ENCODE measurements at places on chromosomes 6 and 20.

GRCh38 chr6:19865178-19865577 lies 28.0 kb downstream of the ID4 start:
- no peak for DNase-seq

- DNase-seq, result no peak
Observed at GRCh38 chr6:135329851-135330803, 149.0 kb downstream of the MYB start.

DNA sequence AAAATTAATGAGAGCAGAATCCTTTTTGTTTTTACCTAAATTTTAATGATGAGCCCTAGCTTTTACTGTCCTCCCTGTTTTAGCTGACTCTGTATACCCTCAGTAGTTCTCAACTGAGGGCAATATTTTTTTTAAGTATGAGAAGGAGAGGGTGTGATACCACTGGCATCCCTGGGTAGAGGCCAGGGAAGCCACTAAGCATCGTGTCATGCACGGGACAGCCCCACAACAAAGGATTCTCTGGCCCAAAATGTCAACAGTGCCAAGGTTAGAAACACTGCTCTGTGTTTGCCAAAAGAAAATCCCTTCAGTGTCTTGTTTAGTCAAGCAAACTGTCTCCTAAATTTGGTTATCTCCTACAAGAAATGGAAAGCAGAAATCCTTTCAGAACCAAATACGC lies 210.4 kb downstream of the KCNQ5 start:
- DNase-seq, result no peak

- no peak for DNase-seq
Observed at GRCh38 chr6:50185006-50185405, 135.3 kb upstream of the DEFB112 start.

- DNase-seq, result no peak
Observed at GRCh38 chr6:137550535-137550934, 56.3 kb upstream of the OLIG3 start.

DNA sequence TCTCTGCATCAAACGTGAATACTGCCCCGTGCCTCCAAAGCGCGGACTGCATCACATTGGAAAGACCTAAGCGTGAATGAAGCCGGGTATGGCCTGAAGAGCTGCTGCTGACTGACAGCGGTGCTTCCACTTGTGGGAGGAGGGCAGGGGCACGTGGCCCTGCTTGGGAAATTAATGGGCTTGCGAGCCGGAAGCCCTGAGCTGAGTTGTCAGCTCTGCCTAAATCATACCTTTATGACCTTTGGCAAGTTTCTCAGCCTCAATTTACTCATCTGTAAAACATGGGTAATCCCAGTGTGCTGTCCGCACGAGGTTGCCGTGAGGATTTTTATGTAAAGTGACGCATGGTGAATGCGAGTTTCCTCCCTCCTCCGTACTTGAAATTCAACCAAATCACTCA lies 67.0 kb upstream of the FOXQ1 start:
- no peak for DNase-seq

- DNase-seq, result peak; percentile 13
Observed at GRCh38 chr6:11931296-11932035, 80.6 kb upstream of the HIVEP1 start.

- no peak for DNase-seq
Observed at GRCh38 chr6:166595061-166595780, 8.7 kb upstream of the RAMACL start.

GRCh38 chr6:168363811-168364792 lies 44.5 kb upstream of the DACT2 start:
- no peak for DNase-seq

DNA sequence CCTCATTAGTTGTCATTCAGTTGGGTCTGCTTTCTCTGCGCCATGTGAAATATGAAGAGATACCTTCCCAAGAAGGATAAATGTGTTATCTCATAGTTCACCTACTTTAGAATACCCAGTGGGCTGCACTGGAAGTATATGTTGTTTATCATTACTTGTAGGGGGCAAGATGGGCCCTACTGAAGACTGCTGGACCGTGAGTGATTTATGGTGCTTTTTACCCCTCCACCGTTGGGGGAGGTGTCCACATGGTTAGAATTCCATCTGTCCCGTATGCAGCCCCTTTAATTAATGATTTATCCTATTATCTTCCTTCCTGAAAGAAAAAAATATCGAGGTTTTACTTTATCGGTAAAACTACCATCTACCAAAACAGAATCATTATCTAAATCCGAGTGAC lies 97.0 kb downstream of the TSHZ2 start:
- no peak for DNase-seq

DNA sequence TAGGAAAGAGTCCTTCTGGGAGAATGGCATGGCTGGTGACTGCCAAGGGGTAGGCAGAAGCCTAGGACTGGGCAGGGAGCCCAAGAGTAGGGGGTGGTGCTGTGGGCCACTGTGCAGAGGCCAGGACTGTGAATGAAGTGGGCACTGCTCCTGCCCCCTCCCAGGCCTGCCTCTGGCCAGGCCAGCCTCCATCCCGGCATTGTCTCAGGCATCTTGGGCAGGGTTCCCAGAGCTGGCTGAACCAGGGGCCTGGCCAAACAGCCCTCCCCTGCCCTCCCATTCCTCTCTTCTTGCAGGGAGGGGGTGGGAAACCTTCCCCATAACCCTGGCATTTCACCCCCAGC lies 81.6 kb downstream of the MRPL14 start:
- DNase-seq, result no peak

- no peak for DNase-seq
Observed at GRCh38 chr20:48287552-48288170, 502.4 kb upstream of the SULF2 start.

GRCh38 chr6:13668291-13668928 lies 43.2 kb downstream of the RANBP9 start:
- DNase-seq, result no peak

GRCh38 chr6:112357791-112358190 lies 10.7 kb downstream of the RFPL4B start:
- no peak for DNase-seq

DNA sequence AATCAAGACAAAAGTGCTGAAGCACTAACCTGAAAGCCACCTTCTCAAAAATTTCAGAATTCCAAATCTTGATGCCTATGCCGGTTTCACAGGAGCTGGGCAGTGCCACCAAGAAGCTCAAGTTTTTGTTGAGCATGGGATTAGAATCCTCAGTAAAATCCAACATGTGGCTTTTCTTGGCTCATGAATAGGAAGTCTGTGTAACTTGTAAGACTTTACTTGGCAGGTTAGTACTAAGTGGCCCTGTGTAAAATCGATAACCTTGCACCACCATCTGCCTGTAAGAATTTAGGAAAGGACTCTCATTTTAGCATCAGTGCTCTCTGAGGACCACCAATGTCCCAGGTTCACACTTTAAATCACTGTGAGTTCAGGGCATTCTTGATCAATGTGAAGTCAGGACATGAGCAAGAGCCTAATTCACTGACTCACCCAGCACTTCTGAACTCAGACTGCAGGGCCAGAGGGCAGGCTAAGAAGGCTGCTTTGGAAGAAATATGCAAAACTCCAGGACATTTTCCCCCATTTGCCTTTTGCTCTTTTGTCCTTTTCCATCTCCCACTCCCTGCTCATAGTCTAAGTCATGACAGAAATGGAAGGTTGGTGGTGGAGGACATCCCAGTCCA lies 113.2 kb downstream of the EDN1 start:
- DNase-seq, result no peak

DNA sequence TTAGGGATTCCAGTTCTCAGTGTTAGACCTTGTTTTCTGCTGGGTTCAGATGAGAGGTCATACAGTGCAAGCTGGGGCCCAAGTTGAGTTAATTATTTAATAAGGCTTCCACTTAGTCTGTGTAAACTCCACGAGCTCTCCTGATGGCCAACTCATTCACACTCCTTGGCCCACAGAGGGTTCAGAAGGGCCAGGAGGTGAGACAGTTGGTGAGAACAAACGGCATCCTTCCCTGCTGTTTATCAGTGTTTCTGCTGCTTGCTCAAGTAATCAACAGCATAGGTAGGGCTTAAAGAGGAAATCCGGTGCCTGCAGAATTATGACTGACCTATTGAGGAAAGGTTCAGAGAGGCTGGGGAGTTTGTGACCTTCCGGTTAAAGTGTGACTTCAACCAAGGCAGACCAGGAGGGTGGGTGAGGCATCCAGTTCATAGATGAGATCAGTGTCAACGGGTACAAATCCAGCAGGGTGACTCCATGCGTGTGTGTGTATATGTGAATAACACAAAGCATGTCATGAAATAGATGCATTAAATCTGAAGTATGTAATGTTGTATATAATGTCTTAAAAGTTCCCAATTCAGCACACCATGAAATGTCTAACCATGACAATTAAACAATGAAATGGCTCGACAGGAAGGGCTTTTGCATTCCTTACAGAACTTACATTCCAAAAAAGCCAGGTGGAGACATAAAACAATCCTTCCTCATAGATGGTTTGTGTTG lies 37.4 kb upstream of the BCAS1 start:
- DNase-seq, result no peak

All from stimulated activated CD4-positive, alpha-beta T cell treated with anti-CD3 and anti-CD28 coated beads, Interleukin-1b, Interleukin-23, amount 100 ng/mL, for 48 hours (primary cell).